Mucosa of descending colon (tissue), 3 donors: ENCODE measurements at places on chromosomes 5 and 9.
A peak's percentile ranks its signal among the peaks of the same experiment; 100 is the strongest.

GRCh38 chr9:137580954-137581322 lies 2.2 kb upstream of the DPH7 start:
- no peak for DNase-seq

DNA sequence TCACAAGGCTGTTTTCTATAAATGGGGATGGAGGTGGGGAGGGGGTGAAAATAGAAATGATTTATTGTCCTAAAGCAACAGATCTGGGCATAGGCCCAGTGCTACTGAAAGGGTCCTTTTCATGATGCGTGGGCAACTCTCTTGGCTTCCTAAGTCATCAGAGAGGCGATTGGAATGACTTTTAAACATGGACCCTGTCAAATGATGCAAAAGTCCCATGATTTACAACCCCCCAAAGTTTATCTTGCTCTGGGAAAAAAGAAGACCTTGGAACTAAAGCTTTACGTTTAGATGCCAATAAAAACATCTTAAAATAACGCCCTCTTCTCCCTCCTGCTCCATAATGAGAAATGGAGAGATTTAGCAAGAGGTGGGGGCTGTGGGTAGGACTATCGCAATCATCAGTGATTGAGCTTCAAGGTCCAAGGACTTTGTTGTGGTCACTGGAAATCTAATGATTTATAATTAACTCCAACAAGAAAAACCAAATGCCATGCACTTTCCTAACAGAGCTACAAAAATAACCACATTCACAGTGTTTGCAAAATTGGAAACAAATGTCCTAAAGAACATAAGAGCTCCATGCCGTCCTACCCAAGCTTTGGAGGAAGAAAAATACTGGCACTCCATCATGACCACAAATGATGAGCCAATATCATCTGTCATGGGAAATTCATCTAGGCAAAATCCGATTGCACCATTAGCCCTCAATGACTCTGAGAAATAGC lies 167.5 kb upstream of the CLINT1 start:
- no peak for DNase-seq

DNA sequence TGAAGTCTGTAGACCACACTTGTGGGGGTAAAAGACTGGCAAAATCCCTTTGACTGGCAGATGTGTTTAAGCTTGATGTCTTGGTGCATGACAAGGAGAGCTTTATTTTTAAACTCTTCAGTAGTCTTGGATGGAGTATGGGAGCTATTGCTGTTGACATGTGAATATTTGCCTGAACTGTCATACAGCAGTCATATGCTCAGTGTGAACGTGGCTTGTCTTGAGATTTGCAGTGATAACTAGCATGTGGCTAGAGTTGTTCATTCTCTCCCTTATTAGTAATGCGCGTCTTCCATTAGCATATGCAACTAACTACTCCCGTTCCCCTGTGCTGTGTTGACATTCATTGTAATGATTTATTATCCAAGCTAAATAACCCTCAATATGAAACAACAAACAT lies 523.6 kb upstream of the WWC1 start:
- no peak for DNase-seq

DNA sequence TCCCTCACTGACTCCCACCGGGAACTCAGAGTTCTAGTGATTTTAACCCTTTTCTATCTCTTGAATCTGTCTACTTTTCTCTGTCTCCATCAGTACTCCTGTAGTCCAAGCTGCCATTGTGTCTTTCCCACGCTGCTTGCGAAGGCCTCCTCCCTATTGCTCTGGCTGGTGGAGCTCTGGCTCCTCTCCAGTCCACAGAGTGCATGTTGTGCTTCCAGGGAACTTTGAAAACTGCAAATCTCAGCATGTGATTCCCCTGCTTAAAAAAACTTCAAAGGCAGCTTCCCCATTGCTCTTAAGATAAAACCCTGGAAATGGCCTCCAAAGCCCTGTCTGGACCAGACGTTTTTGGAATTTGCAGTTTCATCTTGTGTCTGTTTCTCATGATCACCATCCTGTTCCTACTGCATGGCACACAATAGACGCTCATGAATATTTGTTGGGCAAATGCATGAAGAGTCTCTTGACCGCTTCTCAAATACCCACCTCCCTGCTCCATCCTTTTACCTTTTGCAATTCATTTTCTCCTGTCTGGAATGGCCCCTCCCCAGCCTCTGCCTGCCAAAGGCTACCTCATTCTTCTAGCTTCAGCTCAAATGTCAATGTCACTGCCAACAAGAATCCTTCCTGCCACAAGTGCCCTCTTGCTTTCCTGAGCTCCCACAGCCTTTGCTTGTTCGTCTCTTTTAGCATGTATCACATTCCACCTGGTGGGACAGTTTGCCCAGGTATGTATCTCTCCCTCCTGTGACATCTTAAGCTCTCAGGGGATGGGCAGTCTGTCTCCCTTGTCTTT lies 293.2 kb downstream of the ARHGAP26 start:
- DNase-seq, result peak; percentile 35

- no peak for DNase-seq
Measured at GRCh38 chr5:33563983-33564908, 123.5 kb downstream of the TARS1 start.

DNA sequence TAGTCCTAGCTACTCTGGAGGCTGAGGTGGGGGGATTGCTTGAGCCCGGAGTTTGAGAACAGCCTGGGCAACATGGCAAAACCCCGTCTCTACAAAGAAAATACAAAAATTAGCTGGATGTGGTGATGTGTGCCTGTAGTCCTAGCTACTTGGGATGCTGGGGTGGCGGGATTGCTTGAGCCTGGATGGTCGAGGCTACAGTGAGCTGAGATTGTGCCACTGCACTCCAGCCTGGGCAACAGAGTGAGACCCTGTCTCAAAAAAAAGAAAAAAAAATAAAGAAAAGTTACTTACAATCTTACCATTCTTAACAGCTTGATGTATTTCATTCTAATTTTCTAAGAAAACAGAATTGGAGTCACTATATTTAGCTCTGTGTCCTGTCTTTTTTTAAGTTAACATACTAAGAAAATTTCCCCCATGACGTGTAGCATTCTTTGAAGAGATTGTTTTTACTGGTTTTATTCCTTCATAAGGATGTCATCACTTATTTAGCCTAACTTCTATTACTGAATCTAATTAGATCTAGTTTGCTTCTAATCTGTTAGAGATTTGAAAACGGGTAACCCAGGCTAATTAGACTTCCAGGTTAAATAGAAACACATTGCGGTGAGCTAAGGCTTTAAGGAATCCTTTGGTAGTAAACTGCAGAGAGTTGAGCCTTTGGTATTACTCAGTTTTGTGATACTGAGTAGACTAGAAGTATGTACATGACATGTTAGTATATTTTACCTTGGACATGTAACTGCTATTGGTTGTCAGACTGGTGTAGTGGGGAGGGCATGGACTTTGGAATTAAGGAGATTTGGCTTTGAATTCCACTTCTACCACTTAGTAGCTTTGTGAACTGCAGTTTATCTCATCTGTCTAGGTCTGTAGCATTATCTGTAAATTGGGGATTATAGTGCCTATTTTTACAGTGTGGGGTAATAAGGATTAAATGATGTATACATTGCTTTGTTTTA lies 24.0 kb downstream of the HSPA4 start:
- DNase-seq, result no peak

DNA sequence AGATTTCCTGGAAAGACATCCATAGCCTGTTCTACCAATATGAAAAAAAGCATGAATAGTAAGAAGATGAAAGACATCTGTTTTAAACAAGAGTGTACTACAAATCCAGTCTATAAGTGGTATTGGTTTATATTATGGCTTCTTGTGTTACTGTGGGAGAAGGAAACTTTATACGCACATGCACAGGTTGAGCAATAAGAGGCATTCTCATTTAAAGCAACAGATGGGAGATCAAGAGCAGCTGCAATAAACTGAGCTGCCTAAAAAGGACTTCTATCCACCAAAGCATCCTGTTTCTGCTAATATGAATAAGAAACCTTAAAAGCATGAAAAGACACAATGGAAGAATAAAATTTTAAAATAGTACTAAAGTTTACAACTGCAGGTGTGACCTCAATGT lies 8.6 kb upstream of the PCDHB1 start:
- DNase-seq, result no peak

- DNase-seq, result no peak
Measured at GRCh38 chr9:72441848-72442607, 77.0 kb upstream of the ZFAND5 start.

GRCh38 chr5:154758493-154758892 lies 3.3 kb downstream of the LARP1 start:
- no peak for DNase-seq

DNA sequence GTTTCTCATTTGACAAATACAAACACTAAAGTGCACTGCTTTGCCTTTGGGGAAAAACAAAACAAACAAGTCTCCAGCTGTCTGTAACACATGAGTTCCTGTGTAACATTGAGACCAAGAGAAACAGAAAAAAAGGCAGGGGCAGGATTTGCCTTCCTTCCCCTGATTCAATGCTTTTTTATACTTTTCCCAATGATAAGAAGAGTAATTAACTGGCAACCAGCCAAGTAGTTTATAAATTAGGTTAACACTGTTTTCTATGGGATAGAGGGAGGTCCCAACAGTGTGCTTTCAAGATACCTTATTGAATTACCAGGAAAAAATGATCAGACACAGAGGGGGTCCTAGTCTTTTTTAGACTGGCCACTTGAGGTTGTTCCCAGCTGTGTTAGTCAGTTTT lies 346.8 kb downstream of the TRIM36 start:
- no peak for DNase-seq

DNA sequence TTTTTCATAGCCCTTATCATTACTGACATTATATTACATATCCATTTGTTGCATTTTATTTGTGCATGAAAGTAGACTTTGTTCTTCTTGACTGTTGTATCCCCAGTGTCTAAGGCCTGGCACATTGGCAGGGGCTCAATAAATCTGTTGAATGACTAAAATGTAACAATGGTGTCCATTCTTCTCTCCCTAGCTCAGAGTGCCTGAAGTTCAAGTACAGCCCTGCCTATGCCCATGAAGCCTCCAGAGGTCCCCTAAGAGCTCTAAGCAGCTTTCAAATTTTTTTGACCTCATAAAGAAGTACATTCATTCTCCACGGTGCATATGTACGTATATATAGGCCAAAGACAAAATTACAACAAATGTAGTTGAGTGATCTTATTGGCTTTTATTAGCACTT lies 4.2 kb upstream of the BSPRY start:
- no peak for DNase-seq

DNA sequence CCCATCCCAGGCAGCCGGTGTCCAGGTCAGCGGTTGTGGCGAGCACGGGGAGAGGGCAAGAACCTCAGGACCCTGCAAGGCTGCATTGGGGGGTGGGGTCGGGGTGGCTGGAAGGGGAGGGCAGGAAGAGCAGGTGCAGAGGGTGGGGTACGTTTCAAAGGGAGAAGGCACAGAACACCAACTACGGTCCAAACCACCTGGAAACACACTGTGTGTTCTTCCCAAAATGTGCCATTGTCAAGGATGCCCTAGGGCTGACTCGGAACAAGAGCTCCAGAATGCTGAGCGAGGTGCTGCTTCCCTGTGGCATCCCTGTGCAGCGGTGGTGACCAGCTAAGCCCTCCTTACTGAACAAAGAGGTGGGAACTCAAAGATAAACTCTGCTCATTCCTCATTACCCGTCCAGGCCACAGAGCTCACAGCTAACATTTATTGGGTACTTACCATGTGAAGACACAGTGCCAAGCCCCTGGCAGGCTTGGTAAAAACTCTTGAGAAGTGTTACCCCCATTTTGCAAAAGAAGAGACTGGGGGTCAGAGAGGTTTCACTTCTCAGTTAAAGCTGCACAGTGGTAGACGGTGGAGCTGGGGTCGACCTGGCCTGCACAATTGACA lies 153.8 kb downstream of the COL23A1 start:
- DNase-seq, result no peak

DNA sequence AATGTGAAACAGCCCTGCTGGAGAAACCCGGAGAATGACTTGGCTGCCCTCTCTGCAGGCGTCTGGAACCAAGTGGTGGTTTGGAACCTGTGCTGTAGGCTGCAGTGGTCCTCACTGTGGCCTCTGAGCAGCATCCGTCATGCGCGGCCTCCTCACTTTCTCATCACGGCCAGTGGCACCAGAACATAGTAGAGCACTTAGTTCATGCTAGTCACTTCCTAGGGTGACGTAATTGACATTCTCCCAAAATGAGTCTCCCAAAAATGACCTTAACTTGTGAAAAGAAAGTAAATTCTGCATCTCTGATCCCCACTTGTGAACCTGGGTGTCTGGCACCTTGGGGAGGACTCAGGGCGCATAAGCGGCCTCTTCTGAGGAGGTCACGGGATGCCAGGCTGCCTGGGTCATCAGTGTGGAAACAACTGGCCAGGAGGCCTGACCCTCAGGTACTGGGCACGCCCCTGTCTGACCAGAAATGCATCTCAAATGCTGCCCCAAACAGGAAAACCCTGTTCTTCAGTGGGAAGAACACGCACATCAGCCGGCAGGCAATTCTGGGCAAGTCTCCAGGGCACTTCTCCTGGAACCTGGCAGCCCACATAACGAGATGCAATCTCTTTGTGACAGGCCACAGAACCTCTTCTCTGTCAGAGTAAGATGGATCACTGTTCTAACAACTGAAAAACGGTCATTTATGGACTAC lies 36.6 kb upstream of the SPTLC1 start:
- DNase-seq, result no peak

DNA sequence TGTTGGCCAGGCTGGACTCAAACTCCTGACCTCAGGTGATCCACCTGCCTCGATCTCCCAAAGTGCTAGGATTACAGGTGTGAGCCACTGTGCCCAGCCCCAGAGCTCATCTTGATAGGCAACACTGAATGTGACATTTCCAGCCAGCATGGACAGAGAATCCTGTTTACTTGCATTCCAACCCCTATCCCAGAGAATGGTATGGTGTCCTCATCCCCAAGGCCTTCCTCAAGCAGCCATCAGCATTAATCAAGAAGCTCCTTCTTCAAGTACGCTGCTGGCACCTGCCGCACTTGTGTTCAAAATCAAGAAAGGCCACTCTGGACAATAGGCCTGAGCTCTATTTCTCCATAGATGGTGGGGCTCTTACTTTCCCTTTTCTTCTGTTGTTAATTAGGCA lies 40.2 kb downstream of the STARD4 start:
- DNase-seq, result no peak

DNA sequence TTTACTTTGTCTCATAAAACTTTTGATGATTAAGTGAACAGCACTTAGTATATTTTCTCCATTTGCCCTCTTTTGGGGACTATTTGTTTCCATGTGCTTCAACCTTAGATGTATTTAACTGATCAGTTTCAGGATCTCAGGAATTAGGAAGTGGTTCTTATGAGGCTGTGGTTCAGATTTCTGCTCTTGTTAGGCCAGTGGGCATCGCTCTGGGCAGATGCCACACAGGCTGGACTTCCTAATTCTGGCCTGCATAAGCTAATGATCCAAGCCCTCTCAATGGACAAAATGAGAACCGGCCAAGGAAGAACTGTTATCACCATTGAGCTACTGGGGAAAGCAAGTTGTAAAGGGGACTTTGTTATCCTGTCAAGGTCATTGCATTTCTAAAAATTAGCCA lies 6.9 kb downstream of the ARHGAP26 start:
- DNase-seq, result no peak

DNA sequence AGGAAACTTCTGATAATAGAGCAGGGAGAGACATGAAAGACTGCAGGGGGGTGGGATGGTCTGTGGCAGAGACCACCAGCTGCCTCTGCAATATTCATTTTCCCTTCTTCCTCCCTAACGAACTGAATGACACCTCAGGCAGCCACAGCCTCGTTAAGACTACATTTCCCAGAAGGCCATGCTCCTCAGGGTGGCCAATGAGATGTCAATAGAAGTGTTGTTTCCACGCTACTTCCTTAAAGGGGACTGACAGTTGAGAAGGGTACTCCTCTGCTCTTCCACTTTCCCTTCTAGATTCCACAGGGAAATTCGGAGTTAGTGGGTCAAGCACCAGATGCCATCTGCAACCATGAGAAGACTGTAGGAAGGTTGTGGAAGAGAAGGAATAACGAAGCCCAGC lies 52.0 kb upstream of the DAPK1 start:
- DNase-seq, result no peak

GRCh38 chr5:8013948-8014710 lies 145.2 kb downstream of the MTRR start:
- no peak for DNase-seq
